ENCODE measurements at places on chromosomes 16 and 17.

- DNase-seq = no peak
Observed at GRCh38 chr17:73827627-73828291, 183.5 kb upstream of the SDK2 start.

- DNase-seq = no peak
Observed at GRCh38 chr17:19321481-19322128, 40.9 kb downstream of the B9D1 start.

DNA sequence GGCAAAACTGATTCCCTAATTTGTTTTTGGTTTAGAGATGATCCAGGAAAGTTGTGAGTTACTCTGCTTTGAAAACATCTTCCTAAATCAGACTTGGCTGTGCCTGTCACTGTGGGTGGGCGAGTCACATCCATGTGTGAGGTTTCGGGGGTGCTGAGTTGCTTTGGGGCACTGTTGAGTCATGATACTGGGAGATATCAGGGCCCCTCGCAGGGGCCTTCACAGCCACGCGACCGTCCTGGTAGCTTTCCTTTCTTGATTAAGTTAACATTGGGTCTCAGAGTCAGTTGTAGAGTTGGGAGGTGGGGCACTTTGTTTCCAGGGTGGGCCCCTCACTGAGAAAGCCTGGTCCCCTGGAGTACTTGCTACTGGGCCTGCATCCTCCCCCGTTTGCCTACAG, 58.3 kb upstream of the LGALS9 start:
- no peak for DNase-seq

DNA sequence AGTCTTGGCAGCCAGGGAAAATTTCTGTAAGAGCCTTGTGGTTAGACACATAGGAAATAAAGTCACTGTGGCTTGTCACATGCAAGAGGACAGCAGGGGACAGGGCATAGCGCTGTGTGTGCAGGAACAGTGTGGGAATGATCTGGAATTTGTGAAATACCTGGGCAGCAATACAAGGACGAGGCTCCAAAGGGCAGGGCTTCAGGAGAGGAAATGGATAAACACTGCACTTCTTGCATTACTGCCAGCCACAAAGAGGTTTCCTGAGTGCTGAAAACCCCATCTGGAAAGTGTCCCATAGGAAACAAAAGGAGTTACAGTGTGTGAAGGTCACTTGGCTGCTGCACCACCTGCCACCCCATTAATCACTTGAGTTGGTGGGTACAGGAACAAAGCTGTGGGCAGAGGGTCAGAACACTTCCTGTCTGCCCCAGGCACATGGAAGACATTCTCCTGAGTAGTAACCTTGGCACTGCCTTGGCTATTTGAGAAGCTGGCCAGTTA, 12.1 kb upstream of the HP start:
- peak; percentile 4 for DNase-seq

DNA sequence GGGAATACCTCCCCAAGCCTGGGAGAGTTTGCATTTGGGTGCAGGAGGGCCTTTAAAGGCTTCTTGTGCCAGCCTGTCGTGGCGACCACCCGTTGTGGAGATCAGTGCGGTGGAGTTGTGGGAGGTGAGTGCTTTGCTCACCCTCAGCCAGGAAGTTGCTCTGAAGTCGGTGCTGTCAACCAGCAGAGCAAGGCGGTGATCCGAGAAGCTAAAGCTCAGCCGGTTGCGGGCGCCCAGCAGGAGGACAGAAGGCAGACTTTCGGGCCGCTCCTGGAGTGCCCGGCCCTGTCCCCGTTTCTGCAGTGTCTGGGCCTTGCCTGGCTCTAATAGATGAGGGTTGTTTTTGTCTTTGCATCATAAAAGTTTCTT, 1.4 kb downstream of the UBE2I start:
- DNase-seq = no peak

GRCh38 chr17:74951680-74952421, 16.2 kb downstream of the OTOP3 start:
- no peak for DNase-seq

DNA sequence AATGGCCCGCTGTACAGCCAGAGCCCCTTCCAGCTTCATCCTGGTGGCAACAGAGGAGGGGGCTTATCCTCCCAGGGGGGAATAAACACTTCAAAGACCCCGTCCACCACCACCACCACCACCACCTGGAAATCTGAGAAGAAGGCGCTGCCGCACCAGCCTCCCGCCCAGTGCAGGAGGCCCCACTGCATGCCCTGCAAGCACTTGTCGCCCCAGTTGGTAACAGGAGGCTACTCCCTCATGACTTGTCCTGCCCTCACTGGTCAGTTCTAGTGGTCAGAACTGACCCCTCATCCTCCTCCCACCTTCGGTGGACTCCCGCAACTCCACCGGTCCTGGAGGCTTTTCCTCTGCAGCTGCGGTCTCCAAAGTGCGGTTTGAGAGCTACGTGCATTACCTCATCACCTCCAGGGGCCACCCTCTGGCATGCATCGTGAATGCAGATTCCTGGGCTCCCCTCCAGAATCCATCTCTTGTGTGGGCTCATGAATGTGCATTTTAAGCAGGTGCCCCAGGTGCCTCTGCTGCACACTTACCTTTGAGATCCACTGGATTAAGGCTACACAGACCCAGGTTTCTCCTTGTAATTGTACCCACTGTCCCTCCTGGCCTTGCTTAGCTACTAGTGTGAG, 71.8 kb downstream of the SRCIN1 start:
- no peak for DNase-seq
